ENCODE measurements at places on chromosomes 11 and 22. TPM values are rescaled to one million over a fixed set of nuclear protein-coding genes. Genes with fewer than 3 reads are reported as not detected.

DNA sequence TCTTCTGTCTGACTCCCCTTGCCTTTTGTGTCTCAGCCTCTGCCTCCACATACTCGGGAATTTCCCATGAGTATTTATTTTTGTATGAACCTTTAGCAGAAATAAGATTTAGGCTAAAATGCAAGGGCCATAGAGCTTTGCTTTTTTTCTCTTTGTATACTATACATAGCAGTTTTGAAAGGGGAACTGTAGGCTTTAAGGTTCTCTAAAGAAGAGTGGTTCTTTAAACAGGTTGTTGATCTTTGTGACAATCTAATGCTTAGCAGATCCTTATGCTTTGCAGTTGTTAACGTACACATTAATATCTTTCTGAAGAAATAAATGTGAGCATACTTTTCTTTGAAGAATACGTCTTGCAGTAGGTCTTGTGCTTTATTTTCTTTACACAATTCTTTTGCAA is 35.0 kb downstream of the TBCEL start:
- no peak for DNase-seq

RAPSN gene
- total RNA-seq, result 0.14 TPM

GRCh38 chr11:74725701-74726100 is 5.5 kb downstream of the CHRDL2 start:
- no peak for DNase-seq

DNA sequence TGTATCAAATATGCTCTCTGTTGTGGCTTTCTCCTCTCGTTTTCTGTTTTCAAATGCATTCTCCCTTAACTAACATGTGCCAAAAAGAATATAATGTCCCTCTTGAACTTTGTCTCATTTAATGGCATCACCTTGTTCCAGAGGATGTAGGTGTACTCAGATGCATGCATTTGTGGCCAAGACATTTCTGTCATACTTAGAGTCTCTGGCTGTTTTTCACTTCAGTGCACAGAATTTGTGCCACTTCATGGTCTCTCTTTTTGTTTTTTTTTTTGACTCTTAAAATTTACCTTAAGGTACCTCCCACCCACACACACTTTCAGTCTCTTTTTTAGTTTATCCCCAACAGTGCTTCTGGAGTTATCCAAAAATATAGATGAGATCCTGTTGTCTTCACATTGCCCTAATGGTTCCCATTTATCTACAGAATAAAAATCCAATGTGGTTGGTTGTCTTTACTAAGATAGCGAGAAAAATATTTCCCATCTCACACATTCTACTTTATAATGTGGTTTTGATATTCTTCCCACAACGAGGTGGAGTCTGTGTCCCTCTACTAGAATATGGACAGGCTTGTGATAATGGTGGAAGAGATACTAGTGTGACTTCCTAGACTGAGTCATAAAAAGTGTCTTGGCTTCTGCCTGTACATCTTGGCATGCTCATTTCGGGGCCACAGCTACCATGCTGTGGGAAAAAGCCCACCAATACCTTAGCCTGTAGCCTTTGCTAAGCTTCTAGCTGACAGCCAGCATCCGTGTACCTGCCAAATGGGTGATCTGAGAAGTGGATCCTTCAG is 125.8 kb downstream of the DDX10 start:
- no peak for DNase-seq

- no peak for DNase-seq
Observed at GRCh38 chr22:25114369-25115362, 85.0 kb upstream of the CRYBB3 start.

MIAT gene
- 0.26 TPM for total RNA-seq

DDX25 gene
- total RNA-seq, result not detected

RHOG gene
- 10.9 TPM for total RNA-seq

GRCh38 chr11:35413598-35413997 is 5.8 kb downstream of the SLC1A2 start:
- no peak for DNase-seq

SMTNL1 gene
- total RNA-seq, result not detected

GRCh38 chr11:6321961-6322362 is 1.7 kb upstream of the CAVIN3 start:
- no peak for DNase-seq

DNA sequence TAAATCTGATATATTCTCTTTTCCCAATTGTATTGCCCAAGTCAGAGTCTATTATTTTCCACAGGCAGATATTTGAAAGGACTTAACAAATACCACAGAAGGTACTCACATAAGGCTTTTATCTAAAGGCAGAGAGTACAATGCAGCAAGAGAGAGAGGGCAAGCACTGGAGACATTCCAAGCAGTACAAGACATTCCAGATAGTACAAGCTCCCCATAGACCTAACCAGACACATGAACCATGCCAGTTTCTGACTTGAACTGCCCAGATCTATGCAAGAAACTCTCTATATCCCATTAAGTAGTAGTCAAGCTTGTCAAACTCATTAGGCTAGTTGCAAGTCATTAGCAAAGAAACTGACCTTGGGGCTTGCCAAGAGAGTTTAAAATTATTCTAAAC is 11.2 kb upstream of the MS4A6E start:
- no peak for DNase-seq

- no peak for DNase-seq
Observed at GRCh38 chr11:5279471-5280090, 9.8 kb upstream of the HBE1 start.

DNA sequence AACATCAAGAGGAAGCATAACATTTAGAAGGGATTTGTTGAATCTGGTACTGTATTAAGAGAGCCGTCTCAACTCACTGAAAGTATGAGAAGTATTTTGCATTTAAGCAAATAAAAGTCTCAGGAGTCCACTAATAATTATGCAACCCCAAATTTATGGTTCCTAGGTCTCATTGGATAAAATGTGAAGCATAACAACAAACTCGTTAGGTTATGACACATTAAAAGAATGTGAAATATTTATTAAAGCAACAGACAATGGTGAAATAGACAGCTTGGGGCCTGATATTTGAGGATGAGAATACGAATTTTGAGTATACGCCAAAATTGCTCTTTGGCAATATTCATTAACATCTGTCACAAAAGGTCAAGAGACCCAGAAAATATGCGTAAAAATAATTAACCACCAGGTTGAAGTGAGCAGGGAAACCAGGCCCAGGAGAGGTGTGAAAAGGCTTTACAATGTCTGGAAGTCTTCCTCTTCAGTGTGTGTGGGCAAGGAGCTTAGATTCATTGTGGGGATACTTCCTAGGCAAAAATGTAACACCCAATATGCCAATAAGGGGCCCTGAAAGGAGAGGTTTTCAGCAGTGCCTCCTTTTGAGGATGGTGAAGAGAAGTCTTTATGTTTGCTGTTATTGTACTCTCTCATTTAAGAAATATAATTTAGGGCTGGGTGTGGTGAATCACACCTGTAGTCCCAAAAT is 89.2 kb downstream of the FDX1 start:
- no peak for DNase-seq

DNA sequence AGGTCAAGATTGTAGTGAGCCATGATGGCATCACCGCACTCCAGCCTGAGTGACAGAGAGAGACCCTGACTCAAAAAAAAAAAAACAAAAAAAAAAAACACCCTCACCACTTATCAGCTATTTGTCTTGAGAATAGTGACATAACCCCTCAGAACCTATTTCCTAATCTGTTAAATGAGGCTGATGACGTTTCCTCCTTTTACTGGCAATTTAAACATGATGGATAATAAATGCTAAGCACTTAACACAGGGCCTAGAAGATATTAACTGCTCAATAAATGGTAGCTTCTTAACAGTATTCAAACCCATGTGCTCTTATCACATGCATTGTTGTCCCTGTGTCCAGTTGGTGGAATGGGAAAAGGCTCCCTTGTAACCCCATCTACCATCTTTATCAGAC is 34.6 kb downstream of the LIMK2 start:
- DNase-seq, result no peak

TMEM86A gene
- total RNA-seq, result 0.92 TPM

DNA sequence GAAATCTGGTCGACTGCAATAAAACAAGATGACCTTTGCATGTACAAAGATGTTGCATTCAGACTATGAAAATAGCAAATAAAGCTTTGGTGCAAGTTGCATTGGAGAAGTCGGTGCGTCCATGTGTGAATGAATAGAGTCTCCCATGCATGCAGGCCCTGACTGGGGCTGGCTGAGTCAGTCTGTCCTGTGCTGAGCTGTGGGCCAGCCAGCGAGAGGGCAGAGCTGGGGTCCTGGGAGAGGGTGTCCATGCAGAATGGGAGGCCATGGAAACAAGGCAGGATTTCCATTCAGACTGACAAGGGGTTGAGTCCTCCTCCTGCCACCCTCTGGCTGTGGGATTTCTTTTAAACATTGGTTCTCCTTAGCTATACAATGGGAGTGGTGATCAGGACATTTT is 2.3 kb upstream of the CRYBB3 start:
- no peak for DNase-seq

GRCh38 chr11:133506023-133506422 is 26.3 kb downstream of the OPCML start:
- DNase-seq, result no peak

SCGB1A1 gene
- not detected for total RNA-seq

TXN2 gene
- 32.8 TPM for total RNA-seq

OR8B2 gene
- total RNA-seq, result not detected

- DNase-seq, result no peak
Observed at GRCh38 chr11:110505528-110506284, 76.0 kb downstream of the FDX1 start.

DNA sequence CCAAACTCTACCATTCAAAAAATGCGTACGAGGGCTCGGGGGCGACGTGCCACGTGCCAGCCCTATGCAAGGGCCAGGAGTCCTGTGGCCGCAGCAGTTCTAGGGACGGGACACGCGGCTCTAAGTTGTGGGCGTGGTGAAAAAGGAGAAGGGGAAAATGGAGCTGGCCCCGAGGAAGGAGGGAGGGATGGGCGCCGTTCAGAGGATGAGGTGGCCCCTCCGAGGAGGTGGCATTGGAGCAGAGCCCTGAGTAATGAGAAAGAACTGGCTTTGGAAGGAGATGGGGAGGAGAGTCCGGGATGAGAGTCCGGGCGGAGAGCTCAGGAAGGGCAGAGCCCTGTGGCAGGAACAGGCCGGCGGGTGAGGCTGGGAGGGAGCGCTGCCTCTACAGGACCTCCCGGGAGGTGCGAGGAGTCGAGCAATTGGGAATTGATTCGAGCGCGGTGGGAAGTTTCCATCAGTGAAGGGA is 21.0 kb downstream of the OTUB1 start:
- no peak for DNase-seq

PATE1 gene
- total RNA-seq, result not detected

PKNOX2 gene
- total RNA-seq, result not detected

BCO2 gene
- 1.8 TPM for total RNA-seq

DNA sequence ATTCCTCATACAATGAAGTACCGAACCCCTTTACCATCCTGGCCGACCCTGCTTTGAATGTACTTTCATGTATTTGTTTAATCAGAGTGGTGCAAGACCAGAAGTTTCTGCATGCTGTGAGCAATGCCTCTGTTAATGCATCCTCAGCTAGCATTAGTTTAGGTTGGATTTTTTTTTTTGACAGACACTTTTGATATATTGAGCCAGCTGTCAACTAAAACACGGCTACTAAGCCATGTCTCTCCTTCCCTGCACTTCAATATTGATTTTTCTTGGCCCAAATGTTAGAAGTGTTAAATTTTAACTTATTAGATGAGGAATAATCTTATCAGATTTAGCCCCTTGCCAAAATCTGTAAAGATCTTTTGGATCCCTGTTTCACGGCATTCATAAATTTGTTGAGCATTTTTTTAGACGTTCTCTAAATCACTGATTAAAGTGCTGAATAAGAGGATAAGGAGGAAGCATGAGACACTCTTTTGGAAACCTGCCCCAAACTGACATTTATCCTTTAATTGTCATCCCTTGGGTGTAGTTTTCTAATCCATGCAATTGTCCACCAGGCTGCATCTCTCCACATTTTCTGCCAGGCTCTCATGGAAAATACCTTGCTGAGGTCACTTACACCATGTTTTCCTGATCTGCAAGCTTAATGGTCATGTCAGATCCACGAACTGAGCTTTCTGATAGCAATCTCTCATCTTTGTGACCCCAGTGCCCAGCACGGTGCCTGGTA is 130.7 kb downstream of the FEZ1 start:
- no peak for DNase-seq

- no peak for DNase-seq
Observed at GRCh38 chr11:41498726-41499125, 39.3 kb upstream of the LRRC4C start.

CRYBB2 gene
- not detected for total RNA-seq

- peak; percentile 29 for DNase-seq
Observed at GRCh38 chr11:29002816-29003215, 894.6 kb downstream of the METTL15 start.

TBRG1 gene
- total RNA-seq, result 16.1 TPM

DNA sequence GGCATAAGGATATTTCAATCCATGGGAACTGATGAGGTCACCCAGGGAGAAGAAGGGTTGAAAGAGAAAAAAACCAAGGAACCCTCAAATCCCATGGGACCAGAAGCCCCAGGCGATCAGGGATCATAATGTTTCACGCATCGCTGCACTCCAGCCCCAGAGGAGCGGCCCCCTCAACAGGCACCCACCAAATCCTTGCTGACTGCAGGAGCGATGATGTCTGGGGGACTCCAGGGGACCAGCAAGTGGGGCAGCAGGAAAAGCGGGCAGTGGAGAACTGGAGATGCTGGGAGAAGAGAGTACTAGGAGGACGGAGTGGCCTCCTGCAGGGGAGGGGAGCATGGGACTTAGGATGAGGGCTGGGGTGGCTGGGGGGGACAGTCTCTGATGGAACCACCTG is 47.7 kb upstream of the LINC01488 start:
- no peak for DNase-seq

LYVE1 gene
- 2.2 TPM for total RNA-seq

DNA sequence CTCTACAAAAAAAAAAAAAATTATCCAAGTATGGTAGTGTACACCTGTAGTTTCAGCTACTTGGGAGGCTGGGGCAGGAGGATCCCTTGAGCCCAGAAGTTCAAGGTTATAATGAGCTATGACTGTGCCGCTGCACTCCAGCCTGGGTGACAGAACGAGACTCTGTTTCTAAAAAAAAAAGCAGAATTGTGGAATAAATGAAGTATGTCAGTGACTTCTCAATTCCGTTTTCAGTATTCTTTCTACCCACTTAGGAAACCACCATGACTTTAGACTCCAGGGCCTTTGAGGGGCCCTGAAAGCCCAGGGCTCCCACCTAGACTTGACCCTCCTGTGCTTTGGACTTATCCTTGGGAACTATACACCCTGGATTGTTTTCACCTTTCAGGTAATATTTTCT is 6.5 kb upstream of the NUP160 start:
- DNase-seq, result no peak

F2 gene
- total RNA-seq, result 0.14 TPM

- DNase-seq, result no peak
Observed at GRCh38 chr11:45022294-45023064, 71.8 kb upstream of the TP53I11 start.

Measured in pulmonary artery endothelial cell (primary cell).